ENCODE measurements at places on chromosomes 11 and 22.

GRCh38 chr11:62433904-62434276 lies 15.1 kb downstream of the SCGB1A1 start:
- no peak for DNase-seq

GRCh38 chr11:60978546-60979380 lies 7.3 kb downstream of the CD6 start:
- no peak for DNase-seq

GRCh38 chr11:17154409-17155159 lies 53.2 kb downstream of the PIK3C2A start:
- DNase-seq: no peak

DNA sequence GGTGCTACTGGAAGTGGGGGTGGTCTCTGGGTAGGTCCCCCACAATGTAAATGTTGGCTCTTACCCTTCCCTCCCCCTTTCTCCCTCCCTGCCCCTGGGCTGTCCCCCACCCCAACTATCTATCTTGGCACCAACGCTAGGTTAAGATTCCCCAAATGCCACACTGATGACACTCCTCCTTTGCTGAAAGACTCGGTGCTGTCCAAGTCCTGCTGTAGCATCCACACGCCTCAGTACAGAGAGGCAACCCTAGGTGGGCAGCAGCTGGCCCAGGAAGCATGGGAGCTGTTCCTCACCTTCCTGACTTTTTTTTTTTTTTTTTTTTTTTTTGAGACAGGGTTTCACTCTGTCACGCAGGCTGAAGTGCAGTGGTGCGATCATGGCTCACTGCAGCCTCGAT lies 3.4 kb upstream of the KCTD17 start:
- DNase-seq: no peak

GRCh38 chr22:42889304-42889703 lies 32.2 kb upstream of the ARFGAP3 start:
- no peak for DNase-seq

- no peak for DNase-seq
Measured at GRCh38 chr11:65287601-65288000, 25.8 kb downstream of the POLA2 start.

DNA sequence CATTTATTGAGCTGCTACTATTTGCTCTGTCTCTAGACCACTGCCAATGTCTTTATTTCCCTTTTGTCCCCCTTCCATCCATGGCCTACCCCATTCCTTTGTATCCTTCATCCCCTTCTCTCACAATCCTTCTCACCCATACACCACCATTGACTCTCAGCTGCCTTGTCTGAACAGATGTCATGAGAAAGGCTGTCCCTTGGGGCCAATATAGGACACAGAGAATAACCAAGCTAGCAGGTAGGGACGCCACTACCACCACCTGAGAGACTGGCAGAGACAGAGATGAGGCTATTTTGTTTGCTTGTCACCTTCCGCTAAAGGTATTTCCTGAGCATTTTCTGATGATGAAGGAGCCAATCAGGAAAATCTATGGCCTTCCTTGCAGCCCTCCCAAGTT lies 138.9 kb downstream of the CD44 start:
- no peak for DNase-seq

DNA sequence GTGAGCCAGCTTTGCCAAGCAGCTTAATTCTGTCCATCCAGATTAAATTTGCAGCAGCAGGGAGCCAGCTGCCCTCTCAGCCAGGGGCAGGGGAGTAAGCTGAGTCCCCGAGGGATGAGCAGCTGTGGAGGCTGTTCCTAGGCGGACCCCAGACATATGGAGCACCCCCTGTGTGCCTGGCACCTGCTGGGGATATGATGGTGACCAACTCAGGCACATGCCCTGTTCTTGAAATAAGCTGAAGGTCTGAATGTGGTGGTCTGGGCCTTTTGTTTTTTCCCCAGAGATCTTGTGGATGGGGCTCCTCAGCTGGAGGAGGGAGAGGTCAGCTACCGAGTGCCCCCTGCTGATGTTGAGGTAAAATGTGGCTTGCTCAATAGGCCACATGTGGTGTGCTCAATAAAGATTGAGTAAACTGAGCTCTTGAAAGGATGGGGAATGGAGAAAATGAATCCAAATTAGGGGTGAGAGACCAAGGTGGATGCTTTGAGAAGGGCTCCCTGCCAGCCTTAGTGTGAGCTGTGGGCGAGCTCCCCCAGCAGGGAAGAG lies 103.3 kb upstream of the NNMT start:
- no peak for DNase-seq

GRCh38 chr11:117217141-117218084 lies 14.5 kb downstream of the PCSK7 start:
- DNase-seq: no peak

DNA sequence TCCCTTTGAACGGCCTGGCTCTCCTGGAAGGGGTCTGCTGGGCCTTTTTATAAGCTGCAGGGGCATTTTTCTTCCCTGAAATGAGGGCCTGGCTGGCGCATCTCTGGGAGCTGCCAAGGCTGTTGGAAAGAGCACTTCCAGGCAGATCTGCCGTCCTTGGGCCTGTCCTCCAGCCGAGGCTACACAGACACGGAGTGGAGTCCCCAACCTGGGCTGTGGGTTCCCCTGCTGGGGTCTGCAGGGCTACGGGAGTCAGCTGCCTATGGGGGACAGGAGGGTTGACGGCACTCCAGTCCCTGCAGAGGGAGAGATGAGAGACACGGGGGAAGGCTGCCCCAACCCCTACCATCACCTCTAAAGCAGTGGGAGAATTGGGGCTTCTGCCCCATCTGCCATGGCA lies 606.6 kb downstream of the TBC1D22A start:
- no peak for DNase-seq

DNA sequence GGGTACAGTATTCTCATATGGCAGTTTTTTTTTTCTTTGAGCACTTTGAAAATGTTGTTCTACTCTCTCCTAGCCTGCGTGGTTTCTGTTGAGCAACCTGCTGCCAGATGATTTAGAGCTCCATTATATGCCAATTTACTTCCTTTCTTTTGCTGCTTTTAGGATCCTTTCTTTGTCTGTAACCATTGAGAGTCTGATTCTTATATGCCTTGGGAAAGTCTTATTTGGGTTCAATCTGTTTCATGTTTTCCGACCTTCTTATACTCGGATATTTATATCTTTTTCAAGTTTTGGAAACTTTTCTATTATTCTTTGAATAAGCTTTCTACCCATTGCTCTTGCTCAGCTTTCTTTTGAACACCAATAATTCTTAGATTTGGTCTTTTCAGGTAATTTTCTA lies 138.1 kb upstream of the RAG2 start:
- no peak for DNase-seq

- DNase-seq: no peak
Measured at GRCh38 chr22:21603973-21604372, 25.8 kb downstream of the YDJC start.
